Psoas muscle (tissue), 8 donors: ENCODE measurements at places on chromosomes 5 and 9.
A peak's percentile ranks its signal among the peaks of the same experiment; 100 is the strongest.

- no peak for DNase-seq
Observed at GRCh38 chr5:1835431-1835830, 34.2 kb downstream of the NDUFS6 start.

GRCh38 chr5:83095957-83096539, 18.7 kb downstream of the XRCC4 start:
- no peak for DNase-seq

DNA sequence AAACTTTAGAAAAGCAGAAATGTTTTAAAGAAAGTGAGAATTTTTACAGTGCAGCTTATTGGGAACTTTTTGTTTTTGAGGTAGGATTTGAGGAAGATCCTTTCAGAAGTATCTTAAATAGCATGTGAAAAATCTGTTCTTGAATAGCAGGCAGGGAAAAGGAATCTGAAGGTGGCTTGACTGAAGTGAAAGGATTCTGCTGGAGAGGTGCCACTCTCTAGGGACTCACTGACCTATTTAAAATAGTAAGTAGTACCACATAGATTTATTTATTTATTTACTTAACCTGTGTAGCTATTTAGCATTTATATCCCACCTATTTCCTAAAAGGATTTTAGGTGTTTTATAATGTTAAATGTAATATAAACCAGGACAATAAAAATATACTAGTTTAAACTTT, 69.1 kb downstream of the NIPBL start:
- no peak for DNase-seq

DNA sequence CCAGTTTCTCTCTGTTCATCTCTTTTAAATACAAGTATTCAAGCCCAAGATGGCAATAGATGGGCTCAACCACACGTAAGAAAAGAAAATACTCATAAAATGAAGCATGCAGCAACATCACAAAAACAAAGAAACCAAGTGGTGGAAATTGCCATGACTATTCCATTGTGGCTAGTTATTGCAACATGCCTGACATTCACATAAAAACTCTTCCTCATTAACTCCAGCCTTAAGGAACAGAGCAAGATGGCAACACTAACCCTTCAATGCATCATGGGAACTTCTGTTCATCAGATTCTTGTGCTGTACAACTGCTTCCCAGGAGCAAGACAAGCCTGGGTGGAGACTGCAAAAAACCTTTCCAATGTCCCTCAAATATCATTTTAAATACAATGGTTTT, 1.4 kb upstream of the GLIS3 start:
- DNase-seq: no peak

- DNase-seq: no peak
Observed at GRCh38 chr5:67774267-67774552, 441.3 kb upstream of the PIK3R1 start.

DNA sequence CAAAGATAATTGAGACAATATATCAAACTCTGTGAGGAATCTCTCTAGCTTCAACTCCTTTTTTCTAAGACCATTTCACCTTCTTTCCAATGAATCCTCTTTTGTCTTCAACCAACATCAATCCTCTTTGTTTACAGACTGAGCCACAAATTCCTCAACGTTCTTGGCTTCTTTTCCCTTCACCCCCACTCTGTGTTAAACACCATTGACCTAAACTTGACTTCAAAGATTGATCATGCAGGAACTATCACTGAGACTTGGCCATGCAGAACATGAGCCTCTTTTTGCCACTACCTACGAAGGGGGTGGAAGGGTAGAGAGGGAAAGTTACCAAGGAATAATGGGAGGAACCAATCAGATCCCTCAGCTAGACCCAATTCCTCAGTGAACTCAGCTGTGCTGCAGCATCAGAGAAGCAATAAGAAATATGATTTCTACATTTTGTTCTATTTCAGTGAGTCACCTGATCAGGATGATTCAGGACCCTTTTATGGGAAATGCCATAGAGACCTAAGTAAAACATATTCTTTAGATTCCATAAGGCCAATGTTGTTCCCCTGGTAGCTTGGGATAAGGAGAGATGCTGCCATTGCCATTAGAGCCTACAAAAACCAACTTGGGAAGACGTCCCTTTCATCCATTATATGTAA, 187.7 kb upstream of the RGMB start:
- no peak for DNase-seq

- peak; percentile 69 for DNase-seq
Observed at GRCh38 chr5:177132136-177133095, 1.2 kb upstream of the NSD1 start.

GRCh38 chr5:177116631-177117373, 16.8 kb upstream of the NSD1 start:
- DNase-seq: peak; percentile 91

- no peak for DNase-seq
Observed at GRCh38 chr5:97836816-97837215, 653.8 kb upstream of the RIOK2 start.

GRCh38 chr5:53355931-53356330, 124.5 kb upstream of the FST start:
- DNase-seq: no peak

DNA sequence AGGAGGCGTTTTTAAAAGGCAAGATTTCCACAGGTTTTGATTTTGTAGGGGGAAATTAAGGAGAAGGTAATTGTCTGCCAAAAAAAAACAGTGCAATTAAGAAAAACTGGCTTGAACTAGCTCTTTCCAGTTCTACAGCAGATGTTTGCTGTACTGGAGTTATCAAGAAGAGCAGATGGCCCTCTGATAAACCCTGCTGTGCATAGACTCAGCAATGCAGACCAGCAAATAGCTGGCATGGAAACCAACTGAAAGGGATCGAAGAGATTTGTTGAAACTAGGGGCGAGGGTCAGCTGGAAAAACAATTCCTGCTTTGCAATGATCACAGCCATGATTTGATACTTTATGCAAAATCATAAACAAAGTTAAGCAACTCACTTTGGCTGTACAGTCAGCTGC, 17.8 kb upstream of the BHMT start:
- DNase-seq: no peak

DNA sequence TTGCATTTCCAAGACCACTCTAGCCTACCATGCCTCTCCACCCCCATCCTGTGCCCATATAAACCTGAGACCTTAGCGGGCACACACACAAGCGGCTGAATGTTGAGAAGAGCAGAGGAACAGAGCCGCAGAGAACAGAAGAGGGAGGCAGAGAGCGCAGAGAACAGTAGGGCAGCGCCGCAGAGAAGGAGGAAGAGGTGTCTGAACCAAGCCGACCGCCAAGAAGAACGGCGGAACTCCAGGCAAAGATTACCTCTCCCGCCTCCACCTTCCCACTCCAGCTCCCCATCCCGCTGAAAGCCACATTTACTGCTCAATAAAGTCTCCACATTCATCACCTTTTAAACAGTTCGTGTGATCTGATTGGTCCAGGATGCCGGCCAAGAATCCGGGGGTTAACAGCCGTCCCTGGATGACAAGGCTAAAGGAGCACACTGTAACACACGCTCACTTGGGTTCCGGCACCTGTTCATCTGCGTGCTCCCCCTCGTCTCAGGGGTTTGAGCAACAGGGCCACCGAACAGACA, 33.2 kb downstream of the GRIN3A start:
- peak; percentile 44 for DNase-seq

DNA sequence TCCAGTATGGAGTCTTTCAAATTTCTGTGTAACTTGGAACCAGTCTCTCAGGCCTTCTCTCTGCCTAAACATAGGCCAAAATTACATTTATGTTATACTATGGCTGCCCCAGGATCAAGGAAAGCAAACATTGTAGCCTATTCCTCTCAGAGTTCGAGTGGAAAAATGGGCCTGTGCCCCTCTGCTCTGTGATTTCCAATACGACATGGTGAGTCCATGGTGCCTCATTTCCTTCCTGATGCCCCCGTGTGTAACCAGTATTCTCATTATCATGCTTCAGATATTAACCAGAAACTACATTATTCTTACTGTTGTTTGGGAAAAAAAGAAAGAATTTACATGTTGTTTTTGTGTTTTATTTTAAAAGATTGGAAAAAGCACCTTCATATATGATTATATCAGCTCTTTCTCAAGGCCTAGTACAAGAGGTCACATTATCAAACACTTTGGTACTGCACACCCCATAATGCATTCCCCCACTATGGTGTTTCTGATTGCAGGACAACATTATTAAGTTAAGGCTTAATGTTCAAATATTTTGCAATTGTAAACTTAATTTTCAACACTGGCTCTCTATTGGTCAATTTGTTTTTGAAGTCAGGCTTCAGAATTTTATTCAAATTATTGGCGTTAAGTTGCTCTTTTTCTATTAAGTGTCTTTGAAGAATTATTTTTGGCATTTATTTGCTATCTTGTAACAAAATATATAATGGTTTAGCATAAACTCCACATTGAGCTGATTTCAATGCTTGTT, 151.8 kb upstream of the SLC27A6 start:
- no peak for DNase-seq

DNA sequence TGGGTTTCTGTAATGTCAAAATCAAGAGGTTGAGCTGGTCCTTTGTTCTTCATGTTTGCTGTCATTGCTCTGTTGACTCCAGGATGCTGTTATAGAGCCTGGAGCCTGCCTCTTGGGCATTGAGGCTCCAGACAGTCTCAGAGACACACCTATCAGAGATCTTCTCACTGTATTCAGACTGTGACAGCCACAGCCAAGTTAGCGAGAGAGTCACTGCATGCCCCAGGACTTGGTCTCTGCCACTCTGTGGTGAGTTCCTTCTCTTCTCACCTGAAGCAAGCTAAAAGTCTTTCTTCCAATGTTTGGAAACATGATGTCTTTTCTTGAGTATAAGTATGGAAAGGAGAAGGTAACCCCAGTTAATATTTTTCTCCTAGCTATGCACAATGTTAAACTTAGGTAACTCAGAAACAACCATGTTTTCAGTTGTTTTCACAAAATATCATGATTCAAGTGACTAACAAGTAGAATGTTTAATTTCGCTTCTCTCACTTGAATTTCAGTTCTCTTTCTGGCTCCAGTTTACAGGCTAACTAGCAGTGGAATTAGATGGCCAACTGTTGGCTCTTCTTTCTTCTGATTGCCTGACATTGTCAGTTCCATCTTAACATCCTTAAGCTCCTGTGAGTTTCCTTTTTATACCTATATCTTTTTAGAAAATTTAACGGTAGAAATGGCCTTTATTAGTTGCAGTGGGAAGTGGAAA, 20.6 kb upstream of the ZFYVE16 start:
- no peak for DNase-seq

- no peak for DNase-seq
Observed at GRCh38 chr5:79416499-79416898, 97.4 kb downstream of the HOMER1 start.

- DNase-seq: no peak
Observed at GRCh38 chr5:128100860-128101557, 17.4 kb downstream of the SLC12A2 start.

DNA sequence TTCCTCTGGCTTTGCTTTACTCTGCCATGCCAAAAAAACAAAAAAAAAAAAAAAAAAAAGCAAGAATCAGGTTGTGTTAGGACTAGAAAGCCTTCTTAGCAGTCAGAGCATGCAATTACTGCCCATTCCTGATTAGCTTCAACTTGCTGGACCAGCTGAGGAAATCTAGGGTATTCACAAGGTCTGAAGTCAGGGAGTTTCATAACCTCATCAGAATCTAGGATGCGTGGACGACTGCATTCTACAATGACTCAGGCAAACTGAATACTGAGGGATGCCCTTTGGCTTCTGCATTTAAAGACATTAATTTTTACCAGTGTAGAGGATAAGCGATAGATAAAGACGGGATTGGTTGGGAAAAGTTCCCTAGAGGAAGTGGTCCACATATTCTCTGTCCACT, 39.2 kb upstream of the SHOC1 start:
- no peak for DNase-seq

DNA sequence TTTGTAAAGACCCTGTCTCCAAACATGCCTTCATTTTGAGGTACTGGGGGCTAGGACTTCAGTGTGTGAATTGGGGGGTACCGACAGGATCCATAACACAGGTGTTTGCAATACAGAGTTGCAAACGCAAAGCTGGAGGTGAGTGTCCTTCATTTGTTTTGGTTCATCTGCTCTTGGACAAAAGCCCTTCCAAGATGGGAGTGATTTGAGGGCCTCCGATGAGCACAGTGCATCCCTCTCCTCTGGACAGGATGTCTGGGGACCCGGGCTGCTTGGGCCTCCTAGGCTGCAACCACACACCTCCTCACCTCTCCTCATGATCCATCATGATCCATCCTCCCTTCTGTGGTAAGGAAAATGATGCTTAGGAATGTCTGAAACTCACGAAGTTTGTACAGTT, 23.8 kb downstream of the FGD3 start:
- no peak for DNase-seq

DNA sequence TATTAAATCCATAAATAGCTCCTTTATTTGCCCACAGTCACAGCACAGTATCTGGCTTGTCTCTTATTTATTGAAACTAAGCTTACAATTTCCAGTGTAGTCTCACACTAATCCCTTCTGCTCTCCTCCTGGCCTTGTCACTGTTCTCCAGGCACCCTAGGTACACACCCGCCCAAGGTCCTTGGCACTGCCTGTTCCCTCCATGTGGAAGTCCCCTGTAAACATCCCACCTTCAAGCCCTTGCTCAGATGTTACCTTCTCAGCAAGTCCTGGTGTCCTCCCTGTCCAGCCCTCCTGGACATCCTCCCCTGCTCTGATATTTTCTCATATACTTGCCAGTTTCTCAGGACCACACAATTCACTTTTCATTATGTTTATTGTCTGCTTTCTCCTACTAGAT, 44.2 kb upstream of the CFAP157 start:
- no peak for DNase-seq

GRCh38 chr9:106885451-106885850, 22.5 kb downstream of the ZNF462 start:
- no peak for DNase-seq

GRCh38 chr9:88270413-88270812, 117.8 kb upstream of the SPIN1 start:
- DNase-seq: no peak

- no peak for DNase-seq
Observed at GRCh38 chr5:181054138-181054537, 14.1 kb downstream of the BTNL9 start.

DNA sequence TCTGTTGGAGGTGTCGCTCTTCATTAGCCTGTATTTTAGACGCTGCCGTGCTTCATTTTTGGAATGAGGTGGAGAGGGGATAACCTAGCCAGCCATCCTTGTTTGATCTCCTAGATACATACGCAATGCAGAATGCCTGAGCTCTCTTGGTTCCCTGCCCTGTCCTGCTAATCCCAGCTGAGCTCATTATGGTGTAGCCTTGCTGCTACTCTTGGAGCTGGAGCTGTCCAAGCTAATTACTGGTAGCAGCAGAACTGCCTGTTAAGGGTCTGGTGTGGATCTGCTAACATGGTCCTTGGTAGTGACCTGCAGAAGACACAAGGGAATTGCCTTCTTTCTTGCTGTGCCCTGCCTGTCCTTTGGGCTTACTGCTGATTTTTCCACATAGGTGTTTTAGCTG, 207.9 kb downstream of the CNTLN start:
- no peak for DNase-seq

DNA sequence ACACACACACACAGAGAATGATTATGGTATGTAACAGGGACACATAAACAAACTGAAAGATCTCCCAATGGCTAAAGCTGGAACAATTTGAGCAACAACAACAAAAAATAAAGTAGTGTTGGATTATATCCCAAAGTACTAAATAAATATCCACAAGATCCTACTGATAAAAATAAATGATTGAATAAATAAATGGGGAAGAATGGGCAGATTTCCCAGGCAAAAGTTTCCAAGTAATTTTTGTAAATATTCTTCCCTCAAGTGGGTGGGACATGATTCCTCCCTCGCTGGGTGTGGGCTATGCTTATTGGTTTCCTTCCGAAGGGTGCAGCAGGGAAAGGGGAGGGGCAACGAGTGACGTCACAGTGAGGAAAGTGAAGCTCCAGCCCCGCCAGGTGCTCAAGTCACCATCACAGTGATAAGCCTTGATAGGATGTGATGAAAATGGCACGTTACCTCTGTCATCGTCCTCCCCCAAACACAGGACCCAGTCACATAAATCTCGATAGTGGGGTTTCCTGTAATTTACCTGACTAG, 295.3 kb downstream of the DRD1 start:
- DNase-seq: no peak
